T-helper 2 cell (primary cell): ENCODE measurements at places on chromosomes 2 and 18.

- DNase-seq = no peak
Measured at GRCh38 chr2:67083951-67084350, 313.2 kb upstream of the ETAA1 start.

DNA sequence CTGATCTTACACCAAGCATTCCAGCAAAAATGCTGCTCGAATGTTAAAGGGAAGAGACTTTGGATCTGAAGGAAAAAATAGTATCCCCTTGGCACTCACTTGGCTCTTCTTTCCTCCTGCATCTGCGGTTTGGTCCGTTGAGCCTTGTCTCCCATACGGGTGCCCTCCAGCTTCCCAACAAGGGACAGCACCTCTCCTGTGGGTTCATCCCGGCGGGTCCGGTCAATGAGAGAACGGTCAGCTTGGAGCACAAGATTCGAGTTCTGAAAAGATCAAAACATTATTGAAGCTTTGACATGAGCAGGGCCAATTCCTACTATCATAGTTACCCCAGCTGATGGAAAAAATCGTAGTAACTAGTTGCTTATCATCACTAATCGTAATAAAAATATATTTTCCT is 740 bp downstream of the SNRNP200 start:
- no peak for DNase-seq

- DNase-seq = no peak
Measured at GRCh38 chr2:29620890-29621289, 300.5 kb downstream of the ALK start.

GRCh38 chr2:143254110-143254509 is 124.9 kb downstream of the ARHGAP15 start:
- peak; percentile 76 for DNase-seq

DNA sequence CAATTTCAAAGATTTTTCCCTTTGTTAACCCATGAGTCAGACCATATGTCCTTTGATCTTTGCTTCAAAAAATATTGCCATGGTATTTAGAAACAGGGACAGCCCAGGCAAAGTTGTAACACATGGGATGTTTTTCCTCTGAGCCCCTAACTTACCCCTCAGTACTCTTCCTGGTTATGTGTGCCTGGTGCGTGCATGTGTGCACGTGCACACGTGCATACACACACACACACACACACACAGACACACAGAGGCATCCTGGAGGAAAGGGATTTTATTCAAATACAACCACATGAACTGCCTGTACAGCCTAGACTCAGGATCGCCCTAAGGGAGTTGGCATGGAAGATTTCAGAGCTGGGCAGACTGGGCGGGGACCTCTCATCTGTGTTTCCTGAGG is 5.1 kb downstream of the AFF3 start:
- DNase-seq = no peak

- no peak for DNase-seq
Measured at GRCh38 chr2:505941-506340, 171.3 kb downstream of the TMEM18 start.

GRCh38 chr2:111057045-111057444 is 63.7 kb upstream of the BCL2L11 start:
- DNase-seq = no peak

DNA sequence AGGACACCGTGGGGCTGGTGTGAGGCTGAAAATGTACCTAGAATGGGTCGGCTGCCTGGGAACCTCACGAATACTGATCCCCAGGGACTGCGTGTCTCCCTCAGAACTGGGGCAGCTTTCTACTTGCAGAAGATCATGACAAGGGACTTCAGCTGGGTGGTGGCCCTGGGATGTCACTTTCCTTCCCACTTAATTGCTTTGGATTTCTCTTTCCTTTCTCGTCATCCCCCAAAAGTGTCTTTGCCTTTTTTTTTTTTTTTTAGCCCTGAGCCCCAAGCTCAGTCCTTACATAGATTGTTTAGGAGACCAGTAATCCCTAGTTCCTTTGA is 278.9 kb downstream of the GBX2 start:
- no peak for DNase-seq

DNA sequence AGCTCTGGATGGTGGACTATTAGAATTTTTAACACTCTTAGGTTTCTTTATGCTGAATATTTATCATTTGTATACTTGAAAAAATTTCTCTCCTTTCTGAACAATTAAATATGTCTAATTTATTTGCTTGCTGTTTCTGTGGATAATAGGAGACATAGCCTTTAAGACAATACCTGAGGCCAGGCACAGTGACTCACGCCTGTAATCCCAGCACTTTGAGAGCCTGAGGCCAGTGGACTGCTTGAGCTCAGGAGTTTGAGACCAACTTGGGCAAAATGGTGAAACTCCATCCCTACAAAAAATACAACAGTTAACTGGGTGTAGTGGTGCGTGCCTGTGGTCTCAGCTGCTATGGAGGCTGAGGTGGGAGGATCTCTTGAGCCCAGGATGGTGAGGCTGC is 54.7 kb downstream of the FAM117B start:
- DNase-seq = no peak

DNA sequence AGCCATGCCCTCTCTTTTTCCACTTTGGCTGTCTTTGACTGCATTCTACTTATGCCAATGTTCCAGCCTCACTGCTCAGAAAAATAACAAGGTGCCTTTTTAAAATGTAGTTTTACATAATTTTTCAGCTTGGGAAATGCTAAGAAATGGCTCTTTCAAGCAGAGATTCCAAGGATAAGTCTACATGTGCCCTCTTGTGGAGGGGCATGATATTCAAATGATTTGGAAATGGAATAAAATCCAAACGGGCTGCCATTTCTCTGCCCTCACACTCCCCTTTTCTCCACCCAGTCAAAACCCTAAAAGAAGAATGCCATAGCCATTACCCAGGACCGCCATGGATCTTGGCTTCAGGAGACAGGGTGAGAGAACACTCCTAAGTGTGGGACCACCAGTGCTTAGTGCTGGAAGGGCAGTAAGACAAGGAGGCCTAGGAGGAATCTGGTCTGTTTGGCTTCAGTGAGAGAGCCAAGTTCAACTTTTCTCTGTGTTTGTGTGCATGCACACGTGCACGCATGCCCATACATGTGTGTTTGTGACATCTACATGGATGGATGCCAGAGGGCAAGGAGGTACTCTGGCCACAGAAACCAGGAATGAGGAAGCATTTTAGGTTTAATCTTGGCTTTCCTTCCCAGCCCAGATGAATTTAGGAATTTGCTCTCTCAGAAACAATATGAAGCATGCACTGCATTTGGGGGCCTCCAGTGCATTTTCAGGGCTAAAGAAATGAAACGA is 174.0 kb upstream of the SLC14A2 start:
- no peak for DNase-seq

- DNase-seq = no peak
Measured at GRCh38 chr2:5235701-5236100, 456.5 kb upstream of the SOX11 start.

DNA sequence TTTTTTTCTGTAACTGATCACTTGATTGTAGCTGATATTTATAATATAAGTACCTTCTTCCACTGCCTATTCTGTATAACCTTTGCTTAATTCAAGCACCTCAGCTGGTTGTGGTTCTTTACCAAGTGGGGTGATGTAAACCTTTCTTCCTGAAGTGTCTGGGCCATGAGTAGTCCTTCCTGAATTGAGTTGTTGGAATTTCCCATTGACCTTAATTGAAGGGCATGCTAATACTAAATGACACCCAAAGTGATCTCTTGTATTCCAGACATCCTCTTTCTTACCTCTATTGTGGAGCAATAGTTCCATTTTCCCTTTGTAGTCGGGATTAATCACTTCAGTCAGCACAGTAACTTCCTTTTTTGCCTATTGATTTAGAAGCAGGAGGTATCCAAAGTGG is 1496.8 kb upstream of the CELF4 start:
- no peak for DNase-seq

- DNase-seq = peak; percentile 50
Measured at GRCh38 chr2:240060977-240061591, 7.8 kb upstream of the OR6B3 start.

DNA sequence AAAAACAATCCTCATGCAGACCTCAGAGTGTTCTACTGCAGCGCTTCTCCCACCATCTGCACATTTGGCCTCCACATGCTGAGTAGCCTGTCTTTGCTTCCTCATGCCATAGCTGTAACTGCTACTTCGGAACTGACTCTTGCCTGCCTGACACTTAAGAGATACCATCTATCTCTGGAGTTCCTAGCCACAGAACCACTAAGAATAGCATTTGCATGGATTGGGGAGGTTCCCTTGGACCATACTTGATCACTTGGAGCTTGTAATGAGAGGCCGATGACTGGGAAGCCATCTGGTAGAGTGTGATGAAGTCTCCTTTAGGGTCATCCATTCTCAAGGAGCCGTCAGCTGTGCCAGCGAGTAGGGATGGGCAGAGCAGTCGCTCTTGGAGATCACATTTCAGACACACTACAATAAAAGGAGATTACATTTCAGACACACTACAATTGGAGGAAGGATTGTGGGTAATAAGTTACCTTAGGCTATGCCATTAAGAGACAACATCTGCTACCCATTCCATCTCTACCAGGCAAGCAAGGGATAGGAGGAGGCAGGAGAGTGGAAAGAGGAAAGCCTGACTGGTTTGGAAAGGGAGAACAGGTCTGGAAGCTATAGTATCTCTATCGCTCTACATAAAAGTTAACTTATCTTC is 21.8 kb downstream of the DOK1 start:
- DNase-seq = no peak

DNA sequence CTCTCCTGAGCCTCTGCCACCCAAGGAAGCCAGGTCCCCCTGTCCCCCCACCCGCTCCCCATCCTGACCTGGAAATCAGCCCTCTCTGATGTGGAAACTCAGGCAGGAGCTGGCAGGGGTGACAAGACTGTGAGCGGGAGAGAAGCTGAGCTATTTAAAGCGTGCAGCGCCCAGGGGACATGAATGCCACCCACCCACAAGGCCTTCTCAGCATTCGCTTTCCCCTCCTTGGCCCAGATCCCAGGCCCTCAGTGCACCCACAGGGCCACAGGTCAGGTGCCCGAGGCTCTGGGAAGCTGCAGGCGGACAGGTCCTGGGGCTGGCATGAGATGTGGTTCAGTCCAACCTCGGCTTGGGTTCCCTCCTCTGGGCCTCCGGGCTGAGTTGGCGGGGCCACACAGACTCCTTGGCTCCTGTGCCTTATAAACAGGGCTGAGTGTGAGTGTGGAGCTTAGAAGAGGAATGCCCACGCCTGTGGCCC is 168.3 kb downstream of the SMAD7 start:
- no peak for DNase-seq

GRCh38 chr18:51952844-51953243 is 387.2 kb upstream of the DCC start:
- DNase-seq = no peak

GRCh38 chr2:232058063-232058877 is 96.8 kb downstream of the DIS3L2 start:
- DNase-seq = no peak

GRCh38 chr2:240404174-240404852 is 31.1 kb upstream of the GPC1 start:
- DNase-seq = no peak

- no peak for DNase-seq
Measured at GRCh38 chr2:237866101-237866621, 6.7 kb downstream of the RAMP1 start.

DNA sequence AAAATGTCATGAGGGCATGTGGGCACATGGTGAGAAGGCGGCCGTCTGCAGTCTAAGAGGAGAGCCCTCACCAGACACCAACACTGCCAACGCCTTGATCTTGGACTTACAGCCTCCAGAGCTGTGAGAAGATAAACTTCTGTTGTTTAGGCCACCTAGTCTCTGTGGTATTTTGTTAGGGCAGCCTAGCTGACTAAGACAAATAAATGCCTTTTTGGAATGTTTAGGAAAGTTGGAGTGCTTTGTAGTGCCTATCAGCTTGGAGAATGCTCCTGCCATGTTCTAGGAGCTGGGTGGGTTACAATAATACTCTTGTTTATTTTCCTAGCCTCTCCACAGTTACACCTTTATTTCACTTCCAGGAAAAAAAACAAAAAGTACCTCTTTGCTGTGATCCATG is 92.0 kb downstream of the SPP2 start:
- DNase-seq = no peak

GRCh38 chr2:102239344-102239743 is 52.5 kb downstream of the IL1RL2 start:
- DNase-seq = no peak

- DNase-seq = no peak
Measured at GRCh38 chr2:162244541-162245031, 1.3 kb upstream of the FAP start.

DNA sequence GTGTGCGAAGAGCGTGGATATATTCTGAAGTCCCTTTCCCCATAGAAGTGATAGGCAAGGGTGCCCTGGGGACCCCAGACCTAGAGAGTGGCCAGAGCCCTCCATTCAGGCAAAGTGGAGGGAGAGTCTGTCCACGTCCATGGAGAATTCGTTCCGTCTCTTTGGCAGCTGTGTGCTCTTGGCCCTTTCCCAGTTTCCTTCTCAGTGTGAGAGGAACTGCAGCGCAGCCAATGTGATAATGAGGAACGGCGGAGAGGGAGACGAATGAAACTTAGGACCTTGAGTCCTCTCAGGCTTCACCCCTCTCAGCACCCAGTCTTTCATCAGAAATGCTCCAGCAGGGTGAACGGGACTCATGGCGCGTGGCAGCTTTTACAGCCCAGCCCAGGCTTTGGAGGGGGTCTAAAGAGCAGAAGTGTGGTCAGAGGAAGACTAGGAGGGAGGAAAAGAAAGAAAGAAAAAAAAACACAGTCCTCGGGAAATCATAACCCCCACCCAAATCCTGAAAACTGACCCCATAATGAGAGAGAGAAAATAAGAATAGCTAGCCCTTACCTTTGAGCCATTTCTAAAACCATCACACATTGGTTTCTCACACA is 95.0 kb upstream of the RIOK3 start:
- no peak for DNase-seq

DNA sequence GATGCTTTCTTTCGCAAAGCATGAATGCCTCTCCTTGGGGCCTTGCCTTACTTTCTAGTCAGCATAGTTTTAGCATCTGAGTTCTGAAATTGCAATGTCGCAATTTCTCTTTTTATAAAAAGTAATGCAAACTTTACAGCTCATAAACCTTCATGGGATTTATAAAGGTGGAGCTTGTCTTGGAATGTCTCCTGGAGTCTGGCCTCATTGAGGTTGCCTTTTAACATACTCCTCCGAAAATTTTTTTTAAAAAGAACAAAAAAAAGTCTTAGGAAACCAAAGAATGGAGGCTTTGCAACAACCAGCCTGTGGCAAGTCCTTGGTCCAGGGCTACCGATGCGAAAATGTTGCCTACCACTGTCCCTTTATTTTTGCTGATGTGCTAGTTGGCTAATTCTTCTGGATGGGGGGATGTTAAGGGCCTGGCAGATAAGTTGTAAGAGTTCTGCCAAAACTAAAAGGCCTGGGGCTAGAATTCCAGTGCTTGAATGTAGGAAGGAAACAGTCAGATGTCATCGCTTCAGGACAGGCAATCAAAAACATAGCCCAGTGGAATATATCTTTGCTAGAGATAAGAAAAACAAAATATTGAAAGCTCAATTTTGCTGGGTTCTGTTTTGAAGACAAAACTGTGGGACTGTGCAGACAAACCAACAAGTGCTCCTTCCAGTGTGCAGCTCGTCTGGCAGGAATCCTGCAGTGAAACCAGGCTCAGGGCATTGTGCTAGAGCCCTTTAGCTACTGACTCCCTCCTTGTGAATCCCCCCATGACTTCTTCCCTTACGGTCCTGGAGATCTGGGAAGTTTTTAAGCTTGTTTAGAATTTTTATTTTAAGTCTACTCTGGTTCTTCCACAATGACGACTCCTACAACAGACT is 213.0 kb downstream of the PIEZO2 start:
- DNase-seq = no peak
